AG08396 (cell line): ENCODE measurements at places on chromosomes 4 and X.
A peak's percentile ranks its signal among the peaks of the same experiment; 100 is the strongest.

GRCh38 chr4:14867847-14868246, 134.4 kb upstream of the CPEB2 start:
- no peak for DNase-seq

GRCh38 chr4:76740866-76741662, 156.9 kb downstream of the SOWAHB start:
- DNase-seq = no peak

- DNase-seq = peak; percentile 73
These were observed 40.4 kb downstream of the RNF212 start for GRCh38 chr4:1072830-1073446.

- DNase-seq = no peak
These were observed 1.5 kb upstream of the DDX3X start for GRCh38 chrX:41332408-41333002.
